Progenitor cell of endocrine pancreas (in vitro differentiated cells): ENCODE measurements at places on chromosomes 3 and 15.
A peak's percentile ranks its signal among the peaks of the same experiment; 100 is the strongest.

DNA sequence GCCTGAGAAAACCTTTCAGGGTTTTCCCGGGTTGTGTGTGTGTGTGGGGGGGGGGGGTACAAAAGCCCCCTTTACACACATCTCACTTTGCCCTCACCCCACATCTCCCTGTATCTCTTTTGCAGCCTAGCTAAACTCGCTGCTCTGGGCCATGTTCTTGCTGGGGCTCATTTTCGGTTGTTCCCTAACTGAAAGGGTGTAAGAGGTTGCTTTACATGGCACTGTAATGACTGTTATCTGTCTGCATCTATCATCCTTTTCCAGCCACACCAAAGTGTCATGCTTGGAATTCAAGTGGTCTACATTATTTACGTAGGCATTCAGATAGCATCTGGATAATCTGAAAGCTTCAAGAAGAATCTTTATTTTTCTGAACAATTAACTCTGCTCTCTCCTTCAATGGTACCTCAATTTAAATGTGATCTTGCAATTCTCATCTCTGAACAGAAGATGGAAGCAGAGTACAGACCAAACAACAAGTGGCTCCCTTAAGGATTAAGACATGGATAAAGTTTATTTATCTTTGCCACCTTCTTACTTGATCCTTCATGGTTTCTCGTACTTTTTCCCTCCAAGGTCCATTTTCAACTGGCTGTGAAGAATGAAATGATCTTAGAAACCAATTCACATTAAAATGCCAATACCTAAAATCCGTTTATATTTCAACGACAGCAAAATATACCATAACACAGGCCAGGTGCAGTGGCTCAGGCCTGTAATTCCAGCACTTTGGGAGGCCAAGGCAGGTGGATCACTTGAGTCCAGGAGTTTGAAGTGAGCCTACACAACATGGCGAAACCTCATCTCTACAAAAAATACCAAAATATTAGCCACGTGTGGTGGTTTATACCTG, 34.9 kb downstream of the DCLK3 start:
- no peak for DNase-seq

DNA sequence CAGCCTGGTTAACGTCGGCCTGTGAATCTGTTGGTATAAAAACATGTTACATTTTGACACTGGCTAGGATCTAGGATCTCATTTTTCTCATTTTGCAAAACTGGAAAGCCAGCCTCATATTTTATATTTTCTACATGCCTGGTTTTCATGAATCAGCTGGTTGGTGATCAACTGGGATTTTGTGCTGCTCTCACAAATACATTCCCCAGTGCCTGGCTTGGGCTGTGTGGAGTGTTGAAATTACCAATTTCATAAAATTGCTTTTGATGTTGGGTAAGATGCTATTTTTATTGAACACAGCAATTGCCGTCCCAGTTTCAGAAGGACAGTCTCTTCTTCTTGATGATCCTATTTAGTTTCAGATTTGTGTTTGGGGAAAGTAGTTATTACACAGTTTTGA, 604.3 kb downstream of the TAFA4 start:
- no peak for DNase-seq

DNA sequence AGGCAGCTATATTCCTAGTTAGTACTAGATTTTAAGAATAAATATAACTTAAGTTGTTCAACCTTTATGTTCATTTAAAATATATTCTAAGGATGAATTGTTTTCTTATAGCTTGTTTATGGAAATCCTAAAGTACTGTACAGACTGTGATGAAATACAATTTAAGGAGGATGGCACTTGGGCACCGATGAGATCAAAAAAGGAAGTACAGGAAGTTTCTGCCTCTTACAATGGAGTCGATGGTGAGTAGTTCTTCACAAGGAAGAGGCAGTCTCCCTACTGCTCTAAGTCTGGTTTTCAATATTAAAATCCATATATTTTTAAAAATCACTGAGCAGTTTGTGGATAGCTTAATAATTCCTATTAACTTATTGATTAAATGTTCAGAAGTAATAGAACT, 29.6 kb downstream of the CALML4 start:
- no peak for DNase-seq

DNA sequence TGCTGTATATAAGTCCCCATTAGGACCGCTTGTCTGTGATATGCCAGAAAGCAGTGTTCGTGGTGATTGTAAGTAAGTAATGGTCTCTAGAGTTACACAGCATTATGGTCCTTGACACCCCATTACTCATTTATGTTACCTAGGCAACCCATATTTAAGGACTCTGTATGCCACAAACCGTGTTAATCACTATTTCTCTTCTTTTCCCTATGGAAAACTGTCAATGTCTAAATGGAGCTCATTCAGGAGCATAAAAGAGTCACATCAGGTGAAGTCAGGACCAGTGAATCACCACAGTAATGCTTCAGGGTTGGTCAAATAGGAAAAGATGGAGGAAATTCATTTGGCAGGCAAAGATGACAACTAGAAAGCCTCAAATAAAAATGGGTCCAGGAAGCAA, 146.6 kb upstream of the PEX5L start:
- no peak for DNase-seq

GRCh38 chr3:116367761-116368395, 77.4 kb downstream of the LSAMP start:
- no peak for DNase-seq

DNA sequence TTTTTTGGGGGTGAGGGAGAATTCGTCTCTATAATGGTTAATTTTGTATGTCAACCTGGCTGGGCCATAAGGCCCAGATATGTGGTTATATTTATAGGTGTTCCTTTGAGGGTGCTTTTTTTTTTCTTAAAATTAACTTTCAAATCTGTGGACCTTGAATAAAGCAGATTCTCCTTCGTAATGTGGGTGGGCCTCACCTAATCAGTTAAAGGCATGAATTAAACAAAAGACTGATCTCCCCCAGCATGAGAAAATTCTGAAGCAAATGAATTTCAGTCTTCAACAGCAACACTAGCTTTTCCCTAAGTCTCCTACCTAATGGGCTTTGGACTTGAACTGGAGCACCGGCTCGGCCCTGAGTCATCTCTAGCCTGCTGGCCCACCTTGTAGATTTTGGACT, 77.4 kb downstream of the GMNC start:
- no peak for DNase-seq

DNA sequence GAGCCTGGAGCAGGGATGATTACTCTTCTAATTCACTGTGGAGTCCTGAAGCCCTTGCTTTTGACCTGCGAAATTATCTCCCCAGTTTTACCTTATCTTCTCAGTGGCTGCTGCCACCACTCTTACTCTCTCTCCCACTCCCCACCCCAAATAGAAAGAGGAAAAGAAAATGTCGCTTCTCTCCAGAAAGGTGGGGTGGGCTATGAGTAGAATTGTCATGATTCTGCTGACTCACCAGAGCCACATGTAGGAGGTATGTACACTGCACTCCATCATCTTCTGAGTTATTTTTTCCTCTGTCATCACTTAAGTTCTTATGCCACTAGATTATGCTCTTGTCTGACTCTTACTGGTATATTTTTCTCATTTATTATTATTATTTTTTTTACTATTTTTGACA, 43.9 kb upstream of the TMEM158 start:
- no peak for DNase-seq

GRCh38 chr3:152511904-152512303, 243.2 kb downstream of the MBNL1 start:
- no peak for DNase-seq

GRCh38 chr3:168991803-168992202, 671.7 kb downstream of the MECOM start:
- no peak for DNase-seq

DNA sequence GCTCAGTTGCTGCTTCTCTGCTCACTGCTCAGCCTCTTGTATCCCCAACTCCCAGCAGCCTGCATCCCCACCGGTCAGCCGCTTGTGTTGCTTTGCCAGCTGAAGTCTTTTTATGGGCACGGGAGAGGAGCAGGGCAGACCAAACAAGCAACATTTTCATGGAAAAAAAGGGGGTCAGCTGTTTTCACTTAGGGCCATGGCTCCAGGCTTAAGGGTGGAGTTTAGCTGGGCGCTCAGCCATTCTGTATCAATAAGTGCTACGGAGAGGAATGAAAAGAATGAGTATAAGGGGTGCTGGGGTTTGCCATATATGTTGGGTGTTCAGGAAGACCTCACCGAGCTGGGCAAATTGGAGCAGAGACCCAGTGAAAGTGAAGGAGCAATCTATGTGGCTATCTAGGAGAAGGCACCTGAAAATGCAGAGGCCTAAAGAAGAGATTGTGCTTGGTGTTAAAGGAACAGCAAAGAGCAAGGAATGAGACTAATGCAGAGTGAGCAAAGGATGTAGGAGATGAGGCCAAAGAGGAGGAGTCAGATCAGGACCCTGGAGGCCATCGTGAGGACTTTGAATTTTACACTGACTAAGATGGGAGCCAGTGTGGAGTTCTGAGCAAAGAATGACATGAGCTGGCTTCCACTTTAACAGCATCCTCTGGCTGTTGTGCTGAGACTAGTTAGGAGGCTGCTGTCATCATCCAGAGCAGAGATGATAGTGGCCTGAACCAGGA, 16.6 kb upstream of the IREB2 start:
- DNase-seq: no peak

GRCh38 chr3:66401675-66402491, 98.9 kb downstream of the LRIG1 start:
- DNase-seq: no peak

- no peak for DNase-seq
These were observed 261.4 kb upstream of the HES1 start for GRCh38 chr3:193874512-193874911.

DNA sequence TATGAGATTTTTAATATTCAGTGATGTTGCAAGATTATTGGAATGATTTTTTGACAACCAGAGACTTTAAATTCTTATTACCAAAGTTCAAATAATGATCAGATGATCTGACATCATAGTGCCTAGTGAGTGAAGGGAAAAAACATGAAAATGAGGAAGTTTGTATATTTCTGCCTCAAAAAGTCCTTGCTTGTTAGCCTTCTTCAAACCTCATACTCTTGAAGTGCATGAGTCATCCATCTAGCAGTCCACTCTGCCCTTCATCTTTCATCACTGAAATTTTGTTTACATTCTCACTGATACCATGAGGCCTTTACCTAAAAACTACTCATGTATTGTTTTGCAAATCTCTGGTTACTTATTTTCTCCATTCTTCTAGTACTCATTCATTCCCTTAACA, 23.9 kb upstream of the OR5H6 start:
- no peak for DNase-seq

- DNase-seq: no peak
These were observed 16.5 kb downstream of the ST6GAL1 start for GRCh38 chr3:186946756-186947375.

- no peak for DNase-seq
These were observed 16.7 kb downstream of the WWTR1 start for GRCh38 chr3:149640976-149641728.

DNA sequence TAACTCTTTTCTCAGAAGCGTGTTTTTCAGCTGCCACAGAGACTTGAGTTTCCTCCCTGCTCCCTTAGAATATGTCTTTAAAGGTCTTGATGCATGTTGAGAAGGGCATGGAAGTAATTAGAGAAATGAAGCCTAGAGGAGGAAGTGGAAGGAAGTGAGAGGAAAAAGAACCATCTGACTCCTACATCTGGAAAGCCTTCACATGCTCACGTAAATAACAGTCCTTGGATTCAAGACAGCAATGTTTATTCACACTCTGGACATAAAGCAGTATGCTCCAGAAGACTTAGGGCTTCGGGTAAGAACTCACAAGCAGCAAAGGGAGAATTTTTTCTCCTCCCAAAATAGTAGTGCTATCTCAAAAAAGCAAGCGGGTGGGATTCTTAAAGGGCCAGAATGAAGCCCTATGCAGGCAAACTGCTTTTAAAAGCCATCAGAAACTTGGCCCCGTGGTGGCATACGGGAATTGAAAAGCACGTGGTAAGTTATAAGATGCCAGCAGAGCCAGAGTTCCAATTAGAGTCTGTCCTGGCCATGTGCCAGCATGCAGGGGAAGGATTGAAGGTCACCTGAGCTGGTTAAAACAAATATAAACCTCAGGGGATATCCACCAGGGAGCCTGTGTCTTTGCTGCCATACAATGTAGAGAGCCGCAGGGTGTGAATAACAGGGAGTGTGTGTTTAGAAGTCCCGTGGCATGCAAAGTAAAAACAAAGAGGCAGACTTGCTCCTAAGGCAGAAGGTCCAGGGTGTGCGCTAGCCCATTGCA, 380.8 kb upstream of the NDN start:
- no peak for DNase-seq

GRCh38 chr3:83523470-83524073, 1435.2 kb upstream of the CADM2 start:
- DNase-seq: peak; percentile 41

DNA sequence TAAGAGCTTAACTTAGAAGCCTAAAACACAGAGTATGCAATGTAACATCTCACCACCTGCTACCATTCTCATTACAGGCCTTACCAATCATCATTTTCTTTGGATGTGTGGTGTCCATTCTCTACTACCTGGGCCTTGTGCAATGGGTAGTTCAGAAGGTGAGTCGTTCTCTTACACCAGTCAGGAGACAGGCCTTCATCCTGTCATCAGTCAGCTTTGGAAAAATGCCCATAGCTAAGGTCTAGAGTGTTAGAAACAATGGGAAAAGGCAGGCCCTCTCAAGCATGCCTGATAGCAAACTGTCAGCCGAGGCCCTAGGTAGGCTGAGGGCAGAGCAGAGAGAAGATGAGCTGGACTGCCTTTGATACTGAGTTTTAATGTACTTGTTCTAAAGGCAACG, 13.5 kb downstream of the SLC28A2 start:
- DNase-seq: no peak

GRCh38 chr3:133127381-133127780, 89.2 kb downstream of the TMEM108 start:
- no peak for DNase-seq

DNA sequence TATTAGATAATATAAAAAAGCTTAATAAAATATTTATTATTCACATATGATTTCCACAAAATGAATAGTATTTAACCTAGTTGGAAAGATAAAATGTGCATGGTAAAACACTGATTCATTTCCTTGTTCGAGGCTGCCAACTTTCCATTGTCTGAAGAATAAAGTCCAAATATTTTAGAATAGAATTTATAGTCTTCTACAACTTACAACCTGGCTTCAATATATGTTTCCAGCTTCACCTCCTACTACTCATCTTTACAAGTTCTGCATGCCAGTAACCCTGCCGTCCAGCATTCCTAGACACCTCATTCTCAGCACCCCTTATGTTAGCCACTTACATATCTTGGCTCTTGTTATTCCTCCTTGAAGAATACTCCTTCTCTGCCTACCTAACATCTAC, 244.5 kb downstream of the FGF12 start:
- no peak for DNase-seq

GRCh38 chr15:85874236-85874635, 79.5 kb upstream of the KLHL25 start:
- DNase-seq: no peak

GRCh38 chr3:127777921-127778656, 44.2 kb downstream of the MGLL start:
- DNase-seq: no peak

DNA sequence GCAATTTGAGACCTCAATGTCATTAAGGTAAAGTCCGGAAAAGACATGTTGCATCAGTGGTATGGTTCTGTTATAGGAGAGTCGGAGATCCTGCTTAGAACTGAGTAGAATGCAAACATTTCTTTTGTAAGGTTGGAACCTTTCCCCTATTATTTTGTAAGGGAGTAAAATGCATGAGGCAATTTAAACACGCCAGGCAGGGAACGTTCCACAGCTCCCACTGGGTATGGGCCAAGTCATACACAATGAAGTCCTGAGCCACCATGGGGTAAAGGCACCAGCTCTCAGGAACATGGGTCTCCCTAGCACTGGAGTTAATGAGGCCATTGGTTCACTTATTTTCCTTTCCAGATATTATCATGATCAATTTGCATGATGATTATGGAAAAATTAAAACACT, 116.6 kb upstream of the NR2F2 start:
- no peak for DNase-seq

- DNase-seq: no peak
These were observed 61.5 kb upstream of the FILIP1L start for GRCh38 chr3:100175637-100176280.
